ENCODE measurements at places on chromosomes 11 and 22.
A peak's percentile ranks its signal among the peaks of the same experiment; 100 is the strongest.

GRCh38 chr11:13939961-13940906 lies 22.3 kb upstream of the SPON1 start:
- no peak for DNase-seq

DNA sequence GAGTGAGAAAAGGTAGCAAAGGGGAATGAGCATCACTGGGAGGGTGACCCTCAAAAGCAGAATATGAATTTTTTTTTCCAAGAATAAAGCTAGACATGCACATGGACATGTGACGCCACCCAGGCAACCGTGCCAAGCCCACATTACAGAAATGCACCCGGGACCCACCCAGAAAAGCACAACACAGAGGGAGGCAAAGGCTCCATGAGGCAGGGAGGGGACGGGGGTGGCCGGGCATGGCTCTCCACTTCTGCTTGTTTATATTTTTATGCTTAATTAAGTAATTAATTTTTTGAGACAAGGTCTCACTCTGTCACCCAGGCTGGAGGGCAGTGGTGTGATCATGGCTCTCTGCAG lies 1524.3 kb downstream of the BRD1 start:
- DNase-seq, result no peak

- no peak for DNase-seq
Observed at GRCh38 chr22:47356511-47357011, 594.1 kb downstream of the TBC1D22A start.

DNA sequence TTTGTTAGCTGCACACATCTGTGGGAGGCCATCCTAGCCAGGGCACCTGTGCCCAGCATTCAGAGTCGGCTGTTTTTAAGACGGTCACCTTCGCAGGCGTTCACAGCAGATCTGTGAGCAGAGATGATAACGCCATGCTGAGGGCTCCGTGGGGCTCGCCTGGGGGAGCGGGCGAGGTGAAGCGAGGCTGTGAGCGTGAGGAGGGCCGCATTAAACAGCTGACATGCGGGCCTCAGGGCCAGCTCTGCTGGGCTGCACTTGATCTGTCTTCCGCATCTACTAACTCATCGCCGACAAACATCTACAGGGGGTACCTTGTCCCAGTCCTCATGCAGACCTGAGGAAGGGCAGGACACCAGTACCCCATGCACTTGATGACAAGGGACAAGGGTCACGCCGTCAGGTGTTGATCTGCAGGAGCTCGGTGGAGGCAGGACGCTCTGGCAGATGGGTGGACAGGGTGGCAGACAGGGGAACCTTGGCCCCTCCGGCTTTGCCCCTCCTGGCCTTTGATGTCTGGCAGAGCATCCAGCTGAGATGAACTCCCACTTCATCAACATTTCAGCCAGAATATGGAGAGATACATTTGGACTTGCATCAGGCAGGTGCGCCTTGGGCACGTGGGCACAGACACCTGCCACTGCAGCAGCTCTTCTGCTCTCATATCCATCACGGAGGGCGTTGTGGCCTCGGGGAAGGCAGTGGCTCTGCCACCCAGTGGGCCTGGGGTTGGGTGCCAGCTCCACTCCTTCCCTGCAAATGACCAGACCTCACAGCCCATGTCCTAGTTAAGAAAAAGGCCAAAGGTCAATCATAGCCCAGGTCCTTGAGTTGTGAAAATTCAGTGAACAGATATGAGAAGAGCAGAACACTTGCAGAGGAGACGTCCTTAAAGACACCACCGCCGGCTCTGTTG lies 822.9 kb downstream of the BRD1 start:
- no peak for DNase-seq

- DNase-seq, result no peak
Observed at GRCh38 chr11:68660066-68660810, 24.1 kb upstream of the GAL start.

GRCh38 chr22:32765132-32765618 lies 36.3 kb upstream of the TIMP3 start:
- DNase-seq, result no peak

GRCh38 chr11:75797792-75798191 lies 17.2 kb upstream of the UVRAG start:
- DNase-seq, result no peak

GRCh38 chr11:2901854-2902783 lies 16.5 kb upstream of the CDKN1C start:
- DNase-seq, result peak; percentile 78

DNA sequence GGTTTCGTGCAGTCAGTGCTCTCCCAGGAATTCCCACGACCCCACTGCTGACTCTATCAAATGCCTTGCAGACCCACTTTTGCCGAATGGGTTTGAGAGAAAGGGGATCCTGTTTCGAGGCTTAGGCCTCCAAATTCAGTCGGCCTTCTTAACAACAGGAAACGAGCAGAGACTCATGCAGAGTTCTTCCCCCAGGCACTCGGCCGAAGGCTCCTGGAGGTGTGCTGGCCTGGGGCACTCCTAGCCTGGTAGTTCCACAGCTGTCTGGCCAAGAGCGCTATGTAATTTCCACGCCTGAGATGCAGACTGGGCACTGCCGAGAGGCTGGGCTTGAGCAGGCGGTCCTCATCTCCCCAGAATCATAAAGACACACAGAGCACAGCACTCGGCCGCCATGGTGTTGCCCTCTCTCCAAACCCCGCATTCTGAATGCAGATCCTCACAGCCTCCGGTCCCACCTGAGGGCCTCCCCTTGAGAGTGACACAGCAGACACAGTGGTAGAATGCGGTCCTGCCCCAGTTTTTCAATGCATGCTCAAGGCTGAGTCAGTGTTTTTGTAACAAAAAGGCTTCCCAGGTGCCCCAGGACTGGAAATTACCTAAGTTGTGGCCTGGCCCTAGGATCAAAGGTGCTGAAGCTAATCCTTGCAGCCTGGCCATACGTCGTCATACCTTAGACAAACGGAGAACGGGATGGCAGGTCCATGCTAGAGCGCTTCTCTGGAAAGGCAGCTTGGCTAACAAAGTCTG lies 30.2 kb upstream of the BID start:
- DNase-seq, result no peak

DNA sequence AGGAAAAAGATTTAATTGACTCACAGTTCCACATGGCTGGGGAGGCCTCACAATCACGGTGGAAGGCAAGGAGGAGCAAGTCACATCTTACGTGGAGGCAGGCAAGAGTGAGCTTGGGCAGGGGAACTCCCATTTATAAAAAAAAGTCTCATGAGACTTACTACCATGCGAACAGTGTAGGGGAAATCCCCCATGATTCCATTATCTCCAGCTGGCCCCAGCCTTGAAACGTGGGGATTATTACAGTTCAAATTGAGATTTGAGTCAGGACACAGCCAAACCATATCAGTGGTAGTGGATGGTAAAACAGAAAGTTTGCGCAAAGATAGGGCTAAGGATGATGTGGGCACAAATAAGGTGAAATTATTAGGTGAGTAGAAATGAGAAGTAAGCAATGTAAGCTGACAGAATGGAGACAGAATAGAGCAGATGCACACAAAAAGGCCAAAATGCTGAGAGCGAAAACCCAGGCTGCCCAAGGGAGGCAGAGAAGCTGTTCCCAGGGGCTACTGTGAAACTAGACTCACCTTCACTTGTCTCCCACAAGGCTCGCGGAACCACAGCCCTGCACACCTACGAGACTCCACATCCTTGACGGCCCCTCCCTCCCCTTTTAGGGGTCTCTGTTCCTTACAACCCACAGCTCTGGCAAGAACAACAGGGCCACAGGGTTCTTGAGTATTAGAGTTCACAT lies 377.6 kb downstream of the CADM1 start:
- DNase-seq, result no peak

DNA sequence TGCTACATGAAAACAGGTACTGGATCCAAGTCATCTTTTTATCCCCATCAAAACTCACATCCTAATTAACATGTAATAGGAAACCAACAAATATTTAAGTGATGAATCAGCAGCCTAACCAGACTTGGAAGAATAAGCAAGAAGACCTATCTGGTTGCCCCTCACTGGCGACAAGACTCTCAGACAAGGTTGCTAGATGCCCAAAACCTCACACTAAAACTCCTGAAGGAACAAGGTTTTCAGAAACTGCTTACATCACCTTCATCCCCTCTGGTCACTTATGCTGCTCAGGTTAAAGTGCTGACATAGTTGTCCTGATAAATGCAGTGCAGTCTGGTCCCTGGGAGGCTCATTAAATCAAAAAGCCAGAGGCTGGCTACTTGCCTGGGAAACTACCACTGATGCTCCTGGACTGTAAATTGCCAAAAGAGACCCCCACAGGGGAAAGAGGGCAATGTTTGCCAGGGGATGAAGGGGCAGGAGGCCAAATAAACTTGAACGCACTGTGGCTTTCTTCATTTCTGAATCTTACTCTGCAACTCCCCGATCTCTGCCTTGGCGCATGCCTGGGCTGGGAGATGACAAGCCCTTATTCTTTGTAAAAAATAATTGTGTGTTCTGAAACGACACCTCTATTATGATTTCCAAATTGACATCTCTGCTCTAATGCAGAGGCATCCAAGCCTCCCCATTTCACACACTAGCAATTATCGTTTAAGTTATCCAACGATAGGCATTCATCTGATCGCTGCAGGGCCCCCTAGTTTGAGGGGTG lies 72.7 kb downstream of the AMBRA1 start:
- no peak for DNase-seq

DNA sequence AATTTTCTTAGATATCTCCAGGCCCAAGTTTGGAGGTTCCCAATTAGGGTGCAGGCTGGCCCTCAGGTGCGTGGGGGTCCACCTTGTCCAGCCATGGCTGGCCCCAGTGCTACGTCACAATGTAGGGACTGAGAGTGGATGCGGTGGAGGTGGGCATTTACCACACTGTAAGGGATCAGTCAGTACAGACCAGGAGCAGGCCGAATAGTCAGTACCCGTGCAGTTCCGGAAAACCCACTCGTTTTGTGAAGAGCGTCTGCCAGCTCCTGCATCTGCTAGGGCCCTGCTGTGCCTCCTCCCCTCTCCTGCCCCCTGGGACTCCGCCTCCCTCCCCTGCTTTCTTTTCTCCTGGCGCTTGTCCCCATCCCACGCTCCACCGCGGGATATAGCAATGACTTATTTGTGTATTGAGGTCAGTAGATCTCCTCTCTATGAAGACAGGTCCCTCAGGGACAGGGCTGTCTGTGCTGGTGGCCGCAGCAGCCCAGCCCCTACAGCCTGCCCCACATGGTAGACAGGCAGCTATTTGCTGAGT lies 50.4 kb upstream of the SEPTIN5 start:
- DNase-seq, result no peak

DNA sequence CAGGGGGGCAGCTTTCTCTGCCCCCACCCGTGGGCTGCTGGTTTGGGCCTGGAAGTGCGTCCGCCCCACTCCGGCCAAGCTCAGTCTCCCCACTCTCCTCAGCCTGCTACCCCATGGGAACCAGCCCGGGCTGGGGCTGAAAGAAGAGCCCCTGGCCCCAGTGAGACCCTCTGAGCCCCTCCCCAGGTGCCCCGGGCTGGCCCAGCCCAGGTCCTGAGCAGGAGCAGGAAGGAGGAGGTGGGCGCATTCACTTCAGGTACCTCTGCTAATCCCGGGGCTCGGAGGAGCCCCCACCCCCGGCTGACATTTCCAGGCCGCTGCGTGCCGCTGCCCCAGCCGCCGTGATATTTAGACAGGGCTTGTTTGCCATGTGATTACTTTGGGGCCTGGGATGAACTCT lies 8.7 kb upstream of the TH start:
- no peak for DNase-seq

DNA sequence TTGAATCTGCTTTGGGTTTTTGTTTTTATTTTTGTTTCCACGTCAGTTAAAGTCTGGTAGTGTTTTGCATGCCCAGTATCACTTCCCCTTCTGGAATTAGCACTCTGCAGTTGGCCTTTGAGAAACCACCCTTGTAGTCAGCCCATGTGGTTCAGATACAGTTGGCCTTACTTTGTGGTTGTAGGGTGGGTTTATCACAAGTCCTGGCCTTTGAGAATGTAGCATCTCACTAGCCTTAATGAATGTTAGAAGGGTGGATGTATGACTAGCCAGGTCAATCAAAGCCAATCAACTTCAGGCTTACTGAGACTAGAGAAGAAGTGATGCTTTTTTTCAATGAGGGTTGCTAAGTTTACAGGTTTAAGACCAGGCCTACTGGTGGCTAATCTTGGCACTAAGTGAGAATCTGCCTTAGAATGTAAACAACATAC lies 19.8 kb downstream of the ARL14EP start:
- DNase-seq, result no peak

DNA sequence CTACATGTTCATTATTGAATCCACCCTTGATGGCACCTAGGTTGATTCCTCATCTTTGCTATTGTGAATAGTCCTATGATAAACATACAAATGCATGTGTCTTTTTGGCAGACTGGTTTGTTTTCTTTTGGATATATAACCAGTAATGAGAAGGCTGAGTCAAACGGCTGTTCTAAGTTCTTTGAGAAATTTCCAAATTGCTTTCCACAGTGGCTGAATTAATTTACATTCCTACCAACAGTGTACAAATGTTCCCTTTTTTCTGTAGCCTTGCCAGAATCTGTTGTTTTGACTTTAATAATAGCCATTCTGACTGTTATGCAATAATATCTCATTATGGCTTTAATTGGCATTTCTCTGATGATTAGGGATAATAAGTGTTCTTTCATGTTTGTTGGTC lies 184.9 kb downstream of the CASP12 start:
- DNase-seq, result no peak

DNA sequence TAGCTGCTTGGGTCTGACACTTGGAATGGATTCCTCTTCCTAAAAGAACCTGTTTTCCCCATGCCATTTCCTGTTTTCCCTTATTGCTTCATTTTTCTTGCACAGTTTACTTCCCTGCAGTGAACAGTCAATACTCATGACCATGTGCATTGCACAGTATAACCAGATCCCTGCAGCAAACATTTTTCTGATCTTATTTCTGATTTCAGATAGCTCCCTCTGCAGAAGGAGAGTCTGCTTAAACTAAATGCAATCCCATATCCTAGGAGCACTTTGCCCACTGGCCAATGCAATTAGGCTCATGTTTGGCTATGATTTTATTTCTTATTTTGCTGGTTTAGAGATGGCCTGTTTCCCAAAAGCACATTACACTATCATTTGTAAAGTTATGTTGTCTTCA lies 96.7 kb upstream of the CD44 start:
- no peak for DNase-seq

DNA sequence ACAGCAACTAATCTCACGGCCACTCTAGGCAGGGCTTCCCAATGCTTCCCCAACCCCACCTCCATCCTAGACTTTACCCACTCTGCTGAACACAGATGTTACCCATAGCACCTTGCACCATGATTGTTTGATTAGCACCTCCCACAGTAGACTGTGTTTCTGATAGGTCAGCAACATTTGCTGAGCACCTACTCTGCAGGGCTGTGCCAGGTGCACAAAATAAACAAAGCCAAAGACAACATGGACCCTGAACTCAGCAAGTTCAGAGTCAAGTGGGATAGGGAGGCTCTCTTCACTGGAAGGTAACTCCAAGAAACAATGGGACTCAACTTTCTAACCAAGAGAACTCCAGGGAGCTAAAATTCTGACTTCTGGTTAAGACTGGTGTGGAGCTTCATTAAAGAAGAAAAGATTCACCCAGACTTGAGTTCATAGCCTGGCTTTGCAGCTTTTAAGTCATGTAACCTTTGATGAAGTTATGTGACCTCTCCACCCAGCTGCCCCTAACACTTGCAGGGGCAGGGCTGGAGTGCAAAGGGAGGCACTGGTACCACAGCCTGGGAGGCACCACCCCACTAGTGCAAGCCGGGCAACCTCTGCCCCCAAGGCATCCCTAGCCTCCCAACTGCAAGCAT lies 6.7 kb upstream of the RTN4RL2 start:
- no peak for DNase-seq

GRCh38 chr11:121389651-121390050 lies 62.5 kb upstream of the SORL1 start:
- no peak for DNase-seq

GRCh38 chr22:40256516-40256915 lies 78.8 kb downstream of the TNRC6B start:
- DNase-seq, result no peak
